ENCODE measurements at places on chromosomes 3 and 15.

GRCh38 chr3:78204977-78205376 is 1165.1 kb downstream of the ROBO2 start:
- DNase-seq, result no peak

DNA sequence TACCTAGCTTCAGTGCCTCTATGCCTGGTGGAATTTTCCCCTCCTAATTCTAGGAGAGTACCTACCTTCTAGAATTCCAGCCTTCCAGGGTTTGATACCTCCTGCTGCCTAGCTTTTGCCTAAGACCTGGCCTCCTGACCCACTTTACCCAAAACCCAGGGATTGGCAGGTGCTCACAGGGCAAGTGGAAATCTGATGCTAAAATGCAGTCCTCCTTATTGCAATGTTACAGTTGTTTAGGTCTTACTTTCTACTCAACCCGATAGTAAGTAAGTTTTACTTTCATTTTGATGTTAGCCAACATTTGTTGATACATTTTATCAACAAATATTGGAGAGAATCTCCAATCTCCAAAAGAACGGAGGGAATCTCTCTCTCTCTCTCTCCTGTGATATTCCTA is 275.9 kb downstream of the DOCK3 start:
- DNase-seq, result no peak

GRCh38 chr15:70575231-70576226 is 187.8 kb downstream of the UACA start:
- DNase-seq, result peak; percentile 23

DNA sequence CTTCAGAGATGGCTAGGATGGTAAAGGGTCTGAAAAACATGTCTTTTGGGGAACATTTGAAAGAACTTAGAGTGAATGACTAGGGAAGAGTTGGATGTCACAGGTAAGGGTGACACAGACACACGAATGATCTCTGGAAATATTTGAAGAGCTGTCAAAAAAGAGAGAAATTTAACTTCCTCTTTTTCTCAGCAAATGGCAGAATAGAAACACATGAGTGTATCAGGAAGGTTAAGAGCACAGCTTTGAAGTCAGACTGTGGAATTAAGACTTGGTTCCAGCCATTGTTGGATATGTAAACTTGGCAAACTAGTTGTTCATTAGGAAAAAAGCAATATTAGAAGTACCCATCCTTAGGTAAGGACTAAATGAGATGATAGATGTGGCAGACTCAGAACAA is 117.7 kb downstream of the IMPG2 start:
- no peak for DNase-seq

DNA sequence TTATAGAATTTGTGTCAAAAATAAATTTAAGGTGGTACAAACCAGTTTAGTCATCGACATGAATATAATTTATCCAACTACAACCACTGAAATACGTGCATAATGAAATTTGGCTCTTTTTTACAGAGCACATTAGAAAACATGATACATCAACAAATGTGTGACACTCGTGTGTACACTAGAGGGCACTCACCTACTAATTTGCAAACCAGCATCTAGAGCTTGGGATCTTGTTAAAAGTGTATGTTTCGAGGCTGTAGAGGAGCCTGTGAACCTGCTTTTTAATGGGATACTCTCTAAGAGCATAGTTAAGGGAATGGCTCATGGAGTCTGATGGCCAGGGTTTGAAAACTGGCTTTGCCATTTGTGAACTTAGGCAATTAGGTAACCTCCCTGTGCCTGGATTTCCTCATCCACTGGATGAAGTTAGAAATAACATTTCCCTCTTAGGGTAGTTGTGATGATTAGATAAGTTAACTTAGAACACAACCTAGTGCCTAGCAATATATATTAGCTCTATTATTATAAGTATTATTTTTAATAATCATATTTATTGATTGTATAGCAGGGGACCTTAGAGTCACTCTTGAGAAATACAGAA is 8.8 kb upstream of the CPOX start:
- no peak for DNase-seq

- no peak for DNase-seq
Measured at GRCh38 chr3:71339049-71339448, 244.5 kb downstream of the FOXP1 start.

DNA sequence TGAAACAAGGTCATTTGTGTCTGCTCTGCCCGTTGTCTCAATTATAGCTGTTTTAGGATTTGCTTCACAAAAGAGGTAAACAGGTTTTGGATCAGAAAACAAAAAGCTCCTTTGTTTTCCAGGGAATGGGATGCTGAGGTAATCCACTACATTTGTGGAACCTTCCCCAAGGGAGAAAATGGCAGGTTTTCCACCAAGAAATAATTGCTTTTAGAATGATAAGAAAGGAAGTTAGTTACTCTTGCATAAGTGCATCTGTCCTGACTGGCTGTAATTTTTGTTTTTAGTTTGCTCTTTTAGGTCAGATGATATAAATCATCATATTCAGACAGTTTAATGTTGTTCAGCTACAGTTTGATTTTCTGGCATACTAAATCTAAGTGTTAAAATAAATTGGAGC is 198.5 kb upstream of the COL8A1 start:
- DNase-seq, result no peak

DNA sequence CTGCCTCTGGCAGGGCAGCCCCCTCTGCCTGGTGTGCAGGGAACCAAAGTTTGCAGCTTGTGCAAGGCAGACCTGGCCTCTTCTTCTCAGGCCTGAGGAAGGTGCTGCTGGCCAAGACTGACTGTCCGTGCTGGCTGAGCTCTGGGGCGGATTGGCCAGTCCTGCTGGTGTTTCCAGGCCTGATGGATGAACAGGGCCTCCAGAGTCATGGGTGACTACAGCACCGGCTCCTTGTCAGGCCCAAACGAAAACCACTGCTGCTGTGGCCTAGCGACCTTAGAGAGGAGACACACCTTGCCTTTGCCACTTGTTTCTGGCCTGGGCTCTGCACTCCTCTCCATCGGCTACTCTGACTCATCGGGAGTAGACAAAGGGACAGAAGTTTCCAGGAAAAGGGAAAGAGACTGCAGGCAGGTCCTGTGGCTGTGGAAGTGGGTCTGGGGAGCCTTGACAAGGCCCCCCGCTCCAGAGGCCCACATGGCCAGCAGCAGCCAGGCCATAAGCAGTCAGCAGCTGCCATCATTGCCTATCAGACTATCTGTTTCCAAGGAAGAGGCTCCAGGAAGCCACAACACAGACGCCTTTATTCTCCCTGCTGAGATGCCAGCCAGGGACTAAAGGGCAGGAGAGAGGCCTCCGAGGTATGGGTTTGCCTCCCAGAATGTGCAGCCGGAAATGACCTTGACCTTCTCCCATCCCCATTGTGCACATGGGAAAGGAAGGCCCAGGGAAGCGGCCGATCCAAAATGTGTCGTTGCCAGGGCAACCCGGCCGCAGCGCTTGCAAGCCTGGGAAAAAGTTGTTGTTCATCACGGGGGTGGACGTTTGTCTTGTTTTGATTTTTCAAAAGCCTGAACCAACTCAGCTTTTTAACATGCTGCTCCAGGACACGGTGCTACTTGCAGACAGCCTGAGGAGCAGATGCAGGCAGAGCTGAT is 160.5 kb downstream of the CHSY1 start:
- DNase-seq, result no peak

DNA sequence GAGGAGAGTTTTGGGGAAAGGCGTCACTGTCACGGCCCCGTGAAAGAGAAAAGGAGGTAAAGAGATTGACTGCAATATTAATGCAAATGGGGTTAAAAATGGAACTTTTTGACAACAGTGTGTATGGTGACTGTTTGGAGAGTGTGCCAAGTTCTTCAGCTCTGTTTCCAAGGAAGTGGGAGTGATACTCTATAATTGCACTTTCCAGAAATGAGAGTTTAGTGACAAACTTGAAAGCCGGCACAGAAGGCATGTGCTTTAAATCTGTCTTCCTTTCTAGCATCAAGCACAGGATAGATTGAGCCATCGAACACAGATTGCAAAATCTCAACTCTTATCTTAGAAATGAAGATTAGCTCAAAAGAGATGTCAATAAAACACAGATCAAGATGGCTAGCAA is 51.9 kb upstream of the SNRPA1 start:
- DNase-seq, result no peak

DNA sequence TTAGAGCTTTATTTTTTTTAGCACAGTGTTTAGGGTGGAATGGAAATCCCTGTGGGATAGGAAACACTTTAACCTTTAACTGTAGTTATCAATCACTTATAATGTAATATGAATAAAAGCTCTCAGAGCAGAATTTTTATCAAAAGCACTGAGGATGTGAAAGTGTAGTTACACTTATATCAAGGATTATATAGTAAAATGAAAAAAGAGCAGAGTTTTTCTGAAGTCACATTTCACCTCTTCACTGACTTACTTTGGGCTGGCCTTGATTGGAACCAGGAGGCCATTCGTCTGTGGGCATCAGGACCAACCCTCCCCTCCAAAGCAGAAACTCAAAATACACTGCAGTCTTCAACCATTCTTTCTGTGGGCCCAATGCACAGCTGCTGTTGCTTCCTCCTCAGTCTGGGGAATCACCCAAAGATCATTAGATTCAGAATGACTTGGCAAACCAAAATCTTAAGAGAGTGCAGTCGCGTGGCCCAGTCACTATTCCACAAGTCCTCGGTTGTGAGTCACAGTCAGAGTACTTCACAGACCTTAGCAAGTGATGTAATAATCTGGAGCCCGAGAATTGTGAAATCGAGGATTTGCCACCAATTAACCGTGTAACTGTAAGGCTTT is 132.6 kb upstream of the COL8A1 start:
- DNase-seq, result no peak

DNA sequence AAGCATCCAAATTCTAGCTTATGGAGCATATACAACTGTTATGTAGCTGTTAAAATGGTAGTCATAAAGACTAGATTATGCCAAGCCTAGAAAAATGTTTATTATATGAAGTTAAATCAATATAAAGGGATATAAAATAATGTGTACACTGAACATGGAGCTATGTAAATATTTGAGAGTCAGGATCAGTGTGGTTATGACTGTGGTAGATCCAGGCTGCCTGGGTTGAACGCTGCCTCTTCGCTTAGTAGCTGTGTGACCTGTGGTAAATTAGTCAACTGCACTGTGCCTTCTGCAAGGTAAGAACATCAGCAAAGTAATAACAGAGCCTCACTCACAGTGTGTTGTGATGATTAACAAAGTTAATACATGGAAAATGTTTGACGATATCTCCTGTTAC is 212.2 kb downstream of the RBMS3 start:
- no peak for DNase-seq

DNA sequence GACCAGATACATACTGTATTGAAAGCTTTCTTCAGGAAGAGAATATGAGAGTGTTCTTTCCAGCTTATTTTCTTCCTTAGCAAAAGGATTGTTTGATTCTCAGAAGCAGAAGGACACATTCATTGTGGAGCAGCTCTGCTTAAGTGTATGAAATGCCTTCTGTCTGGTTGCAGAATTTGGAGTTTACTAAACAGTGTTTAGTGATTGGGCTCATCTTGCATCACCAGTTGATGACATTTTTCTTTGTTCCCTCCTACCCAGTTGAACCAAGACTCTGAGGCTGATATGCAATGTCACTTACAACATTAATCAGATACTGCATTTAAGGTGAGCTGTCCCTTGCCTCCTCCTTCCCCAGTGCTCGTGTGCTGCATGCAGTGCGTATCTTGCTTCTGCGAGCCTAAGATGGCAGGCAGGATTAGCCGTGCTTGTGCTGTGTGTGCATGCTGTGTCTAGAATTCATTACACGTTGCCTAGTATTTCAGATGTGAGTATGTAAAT is 18.4 kb downstream of the ZBTB38 start:
- no peak for DNase-seq

DNA sequence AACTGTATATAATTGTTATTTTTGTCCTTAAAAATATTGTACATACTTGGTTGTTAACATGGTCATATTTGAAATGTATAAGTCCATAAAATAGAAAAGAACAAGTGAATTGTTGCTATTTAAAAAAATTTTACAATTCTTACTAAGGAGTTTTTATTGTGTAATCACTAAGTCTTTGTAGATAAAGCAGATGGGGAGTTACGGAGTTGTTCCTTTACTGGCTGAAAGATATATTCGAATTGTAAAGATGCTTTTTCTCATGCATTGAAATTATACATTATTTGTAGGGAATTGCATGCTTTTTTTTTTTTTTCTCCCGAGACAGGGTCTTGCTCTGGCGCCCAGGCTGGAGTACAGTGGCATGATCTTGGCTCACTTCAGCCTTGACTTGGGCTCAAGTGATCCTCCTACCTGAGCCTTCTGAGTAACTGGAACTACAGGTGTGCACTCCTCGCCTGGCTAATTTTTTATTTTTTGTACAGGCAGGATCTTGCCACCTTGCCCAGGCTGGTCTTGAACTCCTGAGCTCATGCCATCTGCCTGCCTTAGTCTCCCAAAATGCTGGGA is 10.7 kb downstream of the NFKBIZ start:
- no peak for DNase-seq

- no peak for DNase-seq
Measured at GRCh38 chr15:60004009-60004845, at the start of gene FOXB1. Gene FOXB1, plus strand, starts transcription at chr15:60004311. Its CDS starts 653 bp downstream, at chr15:60004964.

- DNase-seq, result no peak
Measured at GRCh38 chr3:27507515-27508266, 23.5 kb upstream of the SLC4A7 start.

DNA sequence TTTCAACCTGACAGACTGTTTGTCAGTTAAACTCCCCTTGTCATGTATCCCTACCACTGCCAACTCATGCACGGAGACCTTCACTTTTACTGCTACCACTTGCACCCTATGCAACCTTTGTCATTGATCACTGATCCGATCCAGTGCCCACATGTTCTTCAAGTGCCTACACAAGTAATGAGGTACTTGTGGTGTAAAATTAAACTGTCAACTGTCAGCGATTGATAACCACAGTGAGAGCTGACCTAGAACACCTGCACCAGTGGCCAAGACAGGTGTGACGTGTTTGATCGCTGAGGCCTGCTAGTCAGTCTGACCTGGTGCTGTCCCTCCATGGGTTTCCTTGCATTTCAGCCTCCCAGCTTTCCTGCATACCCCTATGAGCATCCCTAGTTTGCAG is 55.6 kb downstream of the MECOM start:
- no peak for DNase-seq

GRCh38 chr3:5429517-5429890 is 242.0 kb downstream of the EDEM1 start:
- DNase-seq, result no peak

DNA sequence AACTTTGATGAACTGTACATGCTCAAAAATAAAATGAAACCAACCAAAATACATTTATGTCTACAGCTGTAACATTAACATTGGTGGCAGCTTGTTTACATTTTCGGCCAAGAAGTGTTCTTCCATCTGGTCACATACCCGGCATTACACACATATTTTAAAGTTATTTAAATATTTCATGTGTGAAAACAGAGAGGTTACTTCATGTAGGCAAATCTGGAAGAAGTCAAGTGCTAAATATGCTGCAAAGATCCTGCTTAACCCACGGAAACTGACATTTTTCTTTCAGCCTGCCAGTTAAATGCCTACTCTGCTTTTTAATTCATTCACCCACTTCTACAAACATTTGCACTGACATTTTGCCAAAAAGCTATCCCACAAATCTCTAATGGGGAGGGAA is 69.7 kb downstream of the MB21D2 start:
- no peak for DNase-seq

DNA sequence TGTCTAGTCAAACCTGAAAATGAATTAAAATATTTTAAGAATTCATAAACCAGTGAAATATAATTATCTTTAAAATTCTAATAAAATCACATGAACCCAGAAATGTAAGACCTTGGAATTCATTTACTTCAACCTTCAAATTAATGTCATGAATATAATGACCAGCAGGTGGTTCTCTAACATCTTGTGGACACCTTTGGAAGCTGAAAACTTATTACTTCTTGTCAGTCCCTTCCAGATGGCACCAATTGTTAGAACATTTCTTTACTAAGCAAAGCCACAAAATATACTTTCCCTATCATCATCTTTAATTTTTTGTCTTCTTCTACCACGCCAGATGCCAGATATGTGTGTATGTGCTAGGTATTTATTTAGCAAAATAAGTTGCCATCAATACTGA is 240.0 kb downstream of the MBNL1 start:
- no peak for DNase-seq
